ENCODE measurements at places on chromosomes 3 and 15.

DNA sequence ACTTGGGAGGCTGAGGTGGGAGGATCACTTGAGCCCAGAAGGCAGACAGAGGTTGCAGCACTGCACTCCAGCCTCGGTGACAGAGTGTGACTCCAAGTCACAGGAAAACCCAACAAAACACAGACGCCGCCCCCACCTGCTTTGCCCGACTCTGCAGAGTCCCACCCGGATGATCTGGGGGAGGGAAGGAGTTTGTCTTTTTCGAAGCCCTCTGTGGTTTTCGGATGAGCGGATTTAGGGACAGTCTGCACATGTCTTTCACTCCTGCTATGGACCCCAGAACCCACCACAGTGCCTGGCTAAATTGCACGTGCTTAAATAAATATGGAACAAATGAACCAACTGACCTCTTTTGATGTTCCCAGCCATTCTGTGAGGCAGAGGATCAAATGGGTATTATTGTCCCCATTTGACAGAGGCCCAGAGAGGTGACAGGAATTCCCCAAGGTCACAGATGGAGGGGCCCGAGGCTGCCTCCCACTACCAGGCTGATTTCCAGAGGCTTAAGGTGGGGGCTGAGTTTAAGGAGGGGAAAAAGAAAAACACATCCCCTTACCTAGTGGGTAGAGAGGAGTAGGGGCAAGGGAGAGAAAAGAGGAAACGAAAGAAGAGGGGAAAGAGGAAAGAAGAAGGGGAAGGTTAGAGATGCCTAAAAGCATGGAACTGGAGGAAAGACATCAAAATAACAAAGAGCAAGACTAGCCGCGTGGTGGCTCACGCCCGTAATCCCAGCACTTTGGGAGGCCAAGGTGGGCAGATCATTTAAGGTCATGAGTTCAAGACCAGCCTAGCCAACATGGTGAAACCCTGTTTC, 59.4 kb upstream of the TFRC start:
- no peak for DNase-seq

DNA sequence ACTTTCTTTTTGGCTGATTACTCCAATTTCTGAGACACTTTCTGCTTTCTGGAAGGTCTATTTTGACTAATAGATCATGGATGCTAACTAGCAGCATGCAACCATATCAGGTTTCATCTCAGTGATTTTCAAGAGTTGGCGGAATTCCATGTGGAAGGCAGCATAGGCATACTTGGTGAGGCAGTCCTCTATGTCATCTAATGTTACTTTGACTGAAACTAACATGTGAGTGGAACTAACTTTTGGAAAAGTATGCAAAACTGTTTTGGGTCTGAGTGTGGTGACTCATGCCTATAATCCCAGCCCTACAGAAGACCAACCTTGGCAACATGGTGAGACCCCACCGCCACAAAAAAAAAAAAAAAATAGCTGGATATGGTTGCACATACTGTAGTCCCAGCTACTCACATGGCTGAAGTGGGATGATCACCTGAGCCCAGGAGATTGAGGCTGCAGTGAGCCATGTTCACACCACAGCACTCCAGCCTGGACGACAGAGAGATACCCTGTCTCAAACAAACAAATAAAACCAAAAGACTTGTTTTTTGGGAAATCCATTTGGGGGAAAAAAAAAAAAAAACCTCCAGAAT, 1033.7 kb downstream of the ROBO1 start:
- no peak for DNase-seq

DNA sequence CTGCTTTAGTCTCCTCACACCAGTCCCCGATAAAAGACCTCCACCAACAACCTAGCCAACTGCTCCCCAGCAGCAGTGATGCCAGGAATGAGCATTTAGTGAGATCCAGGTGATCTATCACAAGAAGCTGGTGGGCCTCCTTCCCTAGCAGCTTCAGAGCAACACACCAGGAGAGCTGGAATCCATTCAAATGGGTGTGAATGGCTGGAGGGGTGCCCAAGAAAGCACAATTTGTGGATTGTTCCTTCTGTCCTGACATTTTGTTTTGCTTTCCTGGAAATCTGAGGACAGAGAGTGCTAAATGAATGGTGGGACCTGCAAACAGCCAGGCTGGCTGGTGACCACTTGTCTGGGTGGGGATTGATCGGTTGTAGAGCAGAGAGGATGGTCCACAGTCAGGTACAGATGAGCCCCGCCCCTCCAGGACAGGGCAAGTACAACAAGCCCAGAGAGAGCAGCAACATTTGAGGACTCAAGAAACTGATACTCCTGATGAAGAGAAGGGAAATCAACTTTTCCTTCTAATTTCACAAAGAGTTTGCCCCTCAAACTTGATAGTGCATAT, 316.8 kb downstream of the VPS13C start:
- DNase-seq, result peak; percentile 52

- peak; percentile 37 for DNase-seq
These were observed 4.4 kb upstream of the CD200R1 start for GRCh38 chr3:112979244-112979832.

DNA sequence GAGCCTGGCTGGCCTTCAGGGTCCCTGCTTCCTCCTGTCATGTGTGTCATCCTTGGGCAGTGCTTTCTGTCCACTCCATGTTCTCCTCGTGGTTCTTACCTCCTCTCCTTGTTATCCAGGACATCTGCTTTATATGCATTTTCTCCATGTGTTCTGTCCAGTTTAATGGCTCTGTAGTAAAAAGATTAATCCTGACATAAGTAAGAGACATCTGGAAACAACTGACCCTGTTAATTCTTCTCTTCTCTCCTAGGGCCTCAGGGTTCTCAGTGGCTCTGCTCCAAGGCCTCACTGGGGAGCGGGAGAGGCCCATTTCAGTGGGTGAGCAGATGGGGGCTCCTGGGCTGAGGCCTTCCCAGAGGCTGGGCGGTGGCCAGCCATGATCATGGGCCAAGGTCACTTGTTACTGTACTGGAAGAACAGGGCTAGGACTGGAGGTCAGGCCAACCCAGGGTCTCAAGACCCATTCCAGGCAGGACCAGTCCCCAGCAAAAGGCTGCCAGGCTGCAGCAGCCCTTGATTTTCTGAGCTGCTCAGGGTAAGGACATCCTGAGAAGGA, 20.2 kb upstream of the CDCP1 start:
- no peak for DNase-seq

DNA sequence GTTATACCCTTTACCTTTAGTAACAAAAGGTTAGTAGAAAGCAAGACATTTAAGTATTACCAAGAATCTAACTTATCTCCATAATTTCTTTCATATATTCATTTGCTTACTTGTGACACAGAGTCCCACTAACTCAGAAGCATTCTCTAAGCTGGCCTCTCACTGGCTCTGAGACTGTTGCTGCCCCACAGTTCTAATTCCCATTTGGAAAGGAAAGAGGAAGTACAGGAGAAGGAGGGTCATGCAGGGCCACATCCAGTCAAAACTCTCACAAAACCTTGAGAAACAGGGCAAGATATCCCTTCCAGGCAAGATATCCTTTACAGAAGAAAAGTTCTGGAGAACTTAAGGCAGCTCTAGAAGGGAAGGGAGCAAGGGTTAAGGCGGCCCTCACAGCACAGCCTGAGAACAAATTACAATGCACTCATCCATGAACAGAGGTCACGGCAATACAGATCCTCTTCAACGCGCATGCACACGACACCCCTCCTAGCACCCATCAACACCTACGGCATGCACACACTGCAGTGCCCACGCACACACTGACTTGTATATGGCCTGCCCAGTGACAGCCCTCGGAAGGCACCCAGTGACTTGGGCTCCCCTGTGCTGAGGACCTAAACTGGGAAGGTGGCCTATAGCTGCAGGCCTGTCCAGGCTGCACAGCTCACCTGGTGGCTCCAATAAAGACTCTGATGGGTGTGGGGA, 13.0 kb upstream of the MYO5C start:
- DNase-seq, result no peak

GRCh38 chr3:150733373-150733935, 29.5 kb downstream of the SIAH2 start:
- no peak for DNase-seq

- DNase-seq, result no peak
These were observed 29.1 kb upstream of the ELP6 start for GRCh38 chr3:47542471-47543173.

DNA sequence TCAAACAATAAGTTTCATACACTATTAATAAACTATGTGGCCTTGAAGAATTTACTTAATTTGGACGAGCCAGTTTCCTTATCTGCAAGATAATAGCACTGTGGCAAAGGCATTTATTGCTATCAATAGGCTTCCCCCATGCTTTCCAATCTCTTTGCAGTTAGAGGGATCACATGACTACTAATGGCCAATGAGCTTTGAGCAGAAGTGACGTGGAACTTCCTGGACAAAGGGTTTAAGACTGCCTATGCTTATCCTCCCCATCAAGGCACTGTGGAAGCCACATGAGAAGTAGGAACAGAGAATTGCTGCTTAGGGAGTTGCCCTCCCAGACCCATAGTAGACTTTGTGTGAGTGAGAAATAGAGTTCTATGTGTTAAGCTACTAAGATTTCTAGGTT, 16.7 kb upstream of the ZMAT3 start:
- no peak for DNase-seq

GRCh38 chr3:112012205-112012992, 13.7 kb downstream of the TAGLN3 start:
- DNase-seq, result no peak

DNA sequence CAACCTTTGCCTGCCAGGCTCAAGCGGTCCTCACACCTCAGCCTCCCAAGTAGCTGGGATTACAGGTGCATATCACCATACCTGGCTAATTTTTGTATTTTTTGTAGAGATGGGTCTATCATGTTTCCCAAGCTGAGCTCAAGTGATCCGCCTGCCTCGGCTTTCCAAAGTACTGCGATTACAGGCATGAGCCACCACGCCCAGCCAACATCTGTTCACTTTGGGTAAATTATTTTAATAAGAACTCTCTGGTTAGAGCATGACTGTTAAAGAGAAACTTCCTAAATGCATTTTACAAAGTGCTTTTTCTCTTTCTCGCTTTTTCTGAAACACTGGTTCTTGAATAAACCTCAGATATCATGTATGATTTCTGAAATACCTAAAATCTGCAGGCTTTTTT, 172.5 kb downstream of the PTPRG start:
- DNase-seq, result no peak

DNA sequence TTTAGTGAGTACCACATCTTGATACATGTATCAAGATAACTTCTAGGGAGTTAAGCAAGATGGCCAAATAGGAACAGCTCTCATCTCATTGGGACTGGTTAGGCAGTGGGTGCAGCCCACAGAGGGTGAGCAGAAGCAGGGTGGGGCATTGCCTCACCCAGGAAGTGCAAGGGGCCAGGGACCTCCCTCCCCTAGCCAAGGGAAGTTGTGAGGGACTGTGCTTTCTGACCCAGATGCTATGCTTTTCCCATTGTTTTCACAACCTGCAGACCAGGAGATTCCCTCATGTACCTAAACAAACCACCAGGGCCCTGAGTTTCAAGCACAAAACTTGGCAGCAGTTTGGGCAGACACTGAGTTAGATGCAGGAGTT, 665.0 kb upstream of the CBLB start:
- no peak for DNase-seq

DNA sequence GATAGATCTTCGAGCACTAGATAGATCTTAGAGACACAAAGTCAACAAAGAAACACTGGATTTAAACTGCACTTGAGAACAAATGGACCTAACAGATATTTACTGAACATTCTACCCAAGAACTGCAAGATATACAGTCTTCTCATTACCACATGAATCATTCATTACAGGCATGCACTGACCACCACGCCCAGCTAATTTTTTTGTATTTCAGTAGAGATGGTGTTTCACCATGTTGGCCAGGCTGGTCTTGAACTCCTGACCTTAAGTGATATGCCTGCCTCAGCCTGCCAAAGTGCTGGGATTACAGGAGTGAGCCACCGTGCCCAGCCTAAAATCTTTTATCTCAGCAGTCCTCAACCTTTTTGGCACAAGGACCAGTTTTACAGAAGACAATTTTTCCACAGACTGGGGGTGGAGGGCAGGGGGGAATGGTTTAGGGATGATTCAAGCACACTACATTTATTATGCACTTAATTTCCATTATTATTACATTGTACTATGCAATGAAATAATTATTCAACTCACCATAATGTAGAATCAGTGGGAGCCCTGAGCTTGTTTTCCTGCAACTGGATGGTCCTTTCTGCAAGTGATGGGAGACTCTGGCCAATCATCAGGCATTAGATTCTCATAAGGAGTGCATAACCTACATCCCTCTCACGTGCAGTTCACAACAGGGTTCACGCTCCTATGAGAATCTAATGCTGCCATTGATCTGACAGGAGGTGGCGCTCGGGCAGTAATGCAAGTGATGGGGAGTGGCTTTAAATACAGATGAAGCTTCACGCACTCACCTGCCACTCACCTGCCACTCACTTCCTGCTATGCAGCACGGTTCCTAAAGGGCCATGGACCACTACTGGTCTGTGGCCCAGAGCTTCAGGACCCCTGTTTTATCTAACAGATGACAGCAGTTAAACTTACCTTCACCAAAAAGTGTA, 21.7 kb downstream of the CSNK1G1 start:
- DNase-seq, result no peak

- no peak for DNase-seq
These were observed 97.7 kb downstream of the EPHB1 start for GRCh38 chr3:134892761-134893160.
